ENCODE measurements at places on chromosomes 2 and 18. TPM values are rescaled to one million over a fixed set of nuclear protein-coding genes. Genes with fewer than 3 reads are reported as not detected.

DNA sequence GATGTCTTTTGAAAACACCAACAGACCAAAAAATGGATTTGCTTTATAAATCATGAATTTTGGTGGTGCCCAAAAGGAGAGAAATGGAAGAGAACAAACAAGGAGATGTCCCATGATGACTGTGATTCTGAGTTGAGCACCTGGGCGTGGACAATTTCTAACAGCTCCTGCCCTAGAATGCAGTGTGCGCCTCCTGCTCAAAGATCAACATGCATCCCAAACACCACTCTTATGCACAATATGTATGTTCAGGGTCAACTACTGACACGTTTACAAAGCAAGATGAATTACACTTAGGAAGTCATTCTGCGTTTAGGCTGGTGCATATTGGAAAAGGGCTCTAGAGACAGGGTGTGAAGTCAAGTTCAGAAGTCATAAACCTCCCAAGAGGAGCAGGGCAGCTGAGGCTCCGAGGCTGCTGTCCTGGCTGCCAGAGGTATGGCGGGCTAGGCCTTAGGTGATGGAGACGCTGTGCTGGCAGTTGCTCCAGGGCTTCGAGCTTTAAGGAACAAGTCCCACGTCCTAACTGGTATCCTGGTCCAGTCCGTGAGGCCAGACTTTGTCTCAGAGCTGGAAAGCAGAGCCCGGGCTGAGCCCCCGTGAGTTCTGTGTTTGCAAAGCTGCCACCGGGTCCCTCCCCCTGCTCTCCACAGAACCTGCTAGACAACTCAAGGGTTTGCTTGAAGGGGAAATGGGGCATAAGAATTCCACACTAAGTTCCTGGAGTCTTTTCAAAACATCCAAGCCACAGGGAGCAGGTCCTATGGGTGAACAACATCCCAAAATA is 74.0 kb downstream of the ZNF516 start:
- H3K36me3 ChIP-seq: no peaks in the 10 kb centered on the region
- no peak for DNase-seq
- H3K4me3 ChIP-seq: no peak overlapping the region
- no peak overlapping the region for H3K27ac ChIP-seq

GRCh38 chr18:22346401-22346952 is 71.2 kb downstream of the CTAGE1 start:
- no peaks in the 10 kb centered on the region for H3K36me3 ChIP-seq
- H3K4me1 ChIP-seq: peaks cover 45% of the 10 kb centered on the region
- H3K27ac ChIP-seq: no peak overlapping the region
- H3K4me3 ChIP-seq: no peak overlapping the region
- H3K27me3 ChIP-seq: no peaks in the 10 kb centered on the region

- no peaks in the 10 kb centered on the region for H3K4me1 ChIP-seq
- no peak overlapping the region for H3K27ac ChIP-seq
- H3K4me3 ChIP-seq: no peak overlapping the region
- DNase-seq: no peak
These were observed 231.8 kb downstream of the ETAA1 start for GRCh38 chr2:67628892-67629291.

DNA sequence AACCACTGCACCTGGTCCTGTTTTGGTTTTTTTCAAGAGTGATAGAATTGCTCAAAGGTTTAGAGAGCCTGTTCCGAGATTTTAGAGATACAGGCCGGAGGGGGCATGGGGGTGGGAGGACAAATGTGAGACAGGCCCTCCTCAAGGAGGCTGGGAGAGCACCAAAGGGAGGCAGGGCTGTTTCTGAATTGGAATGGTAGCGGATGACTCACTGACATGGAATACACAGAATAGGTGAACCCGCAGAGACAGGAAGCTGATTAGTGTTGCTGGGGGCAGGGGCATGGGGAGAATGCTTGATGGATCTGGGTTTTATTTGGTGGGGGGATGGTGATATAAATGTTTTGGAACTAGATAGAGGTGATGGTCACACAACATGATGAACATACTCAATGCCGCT is 111.0 kb upstream of the MGAT5 start:
- H3K4me3 ChIP-seq: no peak overlapping the region
- H3K27me3 ChIP-seq: no peaks in the 10 kb centered on the region
- no peak overlapping the region for H3K27ac ChIP-seq
- peaks cover 55% of the 10 kb centered on the region for H3K4me1 ChIP-seq

TBR1 gene
- 0.17 TPM for total RNA-seq

All from HCT116 (cell line).